ENCODE measurements at places on chromosomes 7 and 10.

DNA sequence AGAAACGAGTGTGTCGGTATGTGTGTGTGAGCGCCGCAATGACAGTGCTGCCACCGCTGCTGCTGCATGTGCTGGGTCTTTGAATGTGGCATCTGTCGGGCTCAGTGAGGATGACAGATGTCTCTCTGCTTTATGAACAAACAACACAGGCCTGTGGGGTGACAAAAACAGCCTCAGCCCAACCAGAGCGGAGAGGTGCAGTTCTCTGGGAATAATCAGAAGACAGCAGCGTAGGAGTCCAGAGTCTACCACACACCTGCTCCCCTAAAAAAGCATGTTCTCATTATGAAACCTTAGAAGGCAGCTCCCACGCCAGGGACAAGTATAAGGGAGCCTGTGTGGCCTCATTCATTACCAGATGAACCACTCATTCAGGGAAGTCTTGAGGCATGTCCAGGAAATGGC is 278.3 kb downstream of the KCNMA1 start:
- DNase-seq = no peak

DNA sequence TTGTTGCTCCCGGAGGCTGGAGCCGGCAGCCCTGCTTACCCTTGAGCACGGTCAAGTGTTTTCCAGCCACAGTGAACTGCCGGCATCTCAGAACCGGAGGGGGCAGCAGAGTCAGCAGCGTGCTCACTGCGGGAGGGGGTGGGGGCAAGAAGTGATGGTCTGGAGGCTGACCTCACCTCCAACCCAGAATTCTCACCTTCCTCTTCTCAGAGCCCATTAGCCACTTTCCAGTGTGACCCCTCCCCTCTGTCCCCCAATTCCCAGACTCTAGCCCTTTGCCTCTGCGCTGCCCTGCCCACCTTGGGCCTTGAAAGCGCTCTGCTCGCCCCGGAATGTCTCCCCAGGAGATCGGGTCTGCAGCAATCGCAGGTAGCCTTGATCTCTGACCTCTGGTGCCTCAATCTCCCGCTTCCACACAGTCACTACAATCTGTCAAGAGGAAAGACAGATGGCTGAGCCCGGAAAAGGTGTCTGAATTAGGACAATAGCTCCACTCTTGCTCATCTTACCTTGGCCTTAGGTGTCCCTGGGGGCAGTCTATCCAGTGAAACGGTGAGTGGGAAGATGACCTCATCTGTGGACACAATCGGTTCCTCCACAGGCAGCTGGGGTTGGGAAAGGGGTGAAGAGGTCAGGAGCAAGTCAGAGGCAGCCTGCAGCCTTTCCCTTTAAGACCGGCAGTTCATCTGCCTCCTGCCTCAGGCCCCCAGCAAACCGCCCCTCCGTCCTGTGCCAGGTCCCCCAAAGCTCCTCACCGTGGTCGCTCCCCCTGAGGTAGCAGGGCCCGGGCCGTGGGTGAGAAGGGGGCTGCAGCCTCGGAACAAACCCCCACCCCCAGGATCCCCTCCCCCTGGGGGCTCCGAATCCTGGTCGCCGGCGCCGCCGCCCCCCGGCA is 942 bp downstream of the TRAPPC14 start:
- no peak for DNase-seq

- DNase-seq = no peak
Observed at GRCh38 chr10:29600067-29600466, 34.7 kb downstream of the SVIL start.

- no peak for DNase-seq
Observed at GRCh38 chr10:122407375-122408125, 33.0 kb downstream of the PLEKHA1 start.

DNA sequence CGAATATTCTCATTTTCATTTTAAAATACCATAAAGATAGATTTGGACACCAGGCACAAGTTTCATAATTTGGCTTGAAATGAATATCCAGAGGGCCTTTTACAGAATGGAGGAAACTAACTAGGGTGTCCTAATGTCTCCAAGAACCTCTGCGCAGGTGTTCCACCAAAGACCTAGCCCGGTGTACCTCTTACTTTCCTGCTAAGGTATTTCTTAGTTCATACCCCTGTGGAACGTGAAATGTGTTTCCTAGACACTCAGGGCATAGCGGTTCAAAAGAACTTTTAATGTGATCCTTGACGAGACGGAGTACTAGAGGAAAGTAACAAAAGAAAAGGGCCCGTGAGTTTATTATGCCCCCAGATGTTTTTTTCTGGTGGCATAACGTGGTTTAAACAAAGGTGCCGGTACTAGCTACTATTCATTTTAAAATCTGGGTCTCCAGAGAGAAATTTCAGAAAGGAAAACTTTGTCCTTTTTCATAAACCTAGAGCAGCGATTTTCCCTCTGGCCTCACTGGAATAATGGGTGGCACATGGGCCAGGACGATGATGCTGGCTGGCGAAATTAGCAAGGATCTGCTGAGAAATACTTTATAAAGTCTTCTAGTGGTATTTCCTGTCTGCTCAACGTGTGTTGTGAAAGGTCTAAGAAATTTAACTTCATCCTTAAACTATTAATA is 1.4 kb downstream of the APBB1IP start:
- DNase-seq = no peak

DNA sequence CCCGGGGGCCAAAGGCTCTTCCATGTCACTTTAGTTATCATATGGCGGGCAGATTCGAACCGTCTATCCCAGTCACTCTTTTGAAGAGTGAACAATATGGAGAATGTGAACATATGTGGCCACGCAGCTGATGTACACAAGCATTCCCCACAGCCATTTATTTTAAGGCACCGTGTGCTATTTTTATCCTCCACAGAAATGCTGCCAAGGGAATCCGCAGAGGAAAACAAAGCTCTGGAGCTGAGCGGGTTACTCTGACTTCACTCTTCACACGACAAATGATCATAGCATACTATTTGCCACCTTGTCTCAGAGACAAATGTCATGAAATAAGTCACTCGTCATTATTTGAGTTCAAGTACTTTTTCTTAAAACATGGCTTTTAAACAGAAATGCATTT is 100.3 kb downstream of the CTBP2 start:
- no peak for DNase-seq

GRCh38 chr7:48421357-48421756 is 250.1 kb downstream of the ABCA13 start:
- no peak for DNase-seq

GRCh38 chr10:89942217-89942616 is 240.8 kb downstream of the KIF20B start:
- no peak for DNase-seq

GRCh38 chr7:157405501-157405900 is 68.7 kb downstream of the DNAJB6 start:
- DNase-seq = no peak

DNA sequence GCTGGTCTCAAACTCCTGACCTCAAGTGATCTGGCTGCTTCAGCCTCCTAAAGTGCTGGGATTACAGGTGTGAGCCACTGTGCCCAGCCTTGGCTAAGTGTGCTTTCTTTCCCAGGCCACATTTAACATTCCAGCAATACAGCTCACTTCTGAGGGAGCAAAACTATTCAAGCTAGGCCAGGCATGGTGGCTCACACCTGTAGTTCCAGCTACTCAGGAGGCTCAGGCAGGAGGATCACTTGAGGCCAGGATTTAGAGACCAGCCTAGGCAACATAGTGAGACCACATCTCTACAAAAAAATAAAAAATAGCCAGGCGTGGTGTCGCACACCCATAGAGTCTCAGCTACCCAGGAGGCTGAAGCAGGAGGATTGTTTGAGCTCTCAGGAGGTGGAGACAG is 23.3 kb upstream of the TPST1 start:
- DNase-seq = no peak

DNA sequence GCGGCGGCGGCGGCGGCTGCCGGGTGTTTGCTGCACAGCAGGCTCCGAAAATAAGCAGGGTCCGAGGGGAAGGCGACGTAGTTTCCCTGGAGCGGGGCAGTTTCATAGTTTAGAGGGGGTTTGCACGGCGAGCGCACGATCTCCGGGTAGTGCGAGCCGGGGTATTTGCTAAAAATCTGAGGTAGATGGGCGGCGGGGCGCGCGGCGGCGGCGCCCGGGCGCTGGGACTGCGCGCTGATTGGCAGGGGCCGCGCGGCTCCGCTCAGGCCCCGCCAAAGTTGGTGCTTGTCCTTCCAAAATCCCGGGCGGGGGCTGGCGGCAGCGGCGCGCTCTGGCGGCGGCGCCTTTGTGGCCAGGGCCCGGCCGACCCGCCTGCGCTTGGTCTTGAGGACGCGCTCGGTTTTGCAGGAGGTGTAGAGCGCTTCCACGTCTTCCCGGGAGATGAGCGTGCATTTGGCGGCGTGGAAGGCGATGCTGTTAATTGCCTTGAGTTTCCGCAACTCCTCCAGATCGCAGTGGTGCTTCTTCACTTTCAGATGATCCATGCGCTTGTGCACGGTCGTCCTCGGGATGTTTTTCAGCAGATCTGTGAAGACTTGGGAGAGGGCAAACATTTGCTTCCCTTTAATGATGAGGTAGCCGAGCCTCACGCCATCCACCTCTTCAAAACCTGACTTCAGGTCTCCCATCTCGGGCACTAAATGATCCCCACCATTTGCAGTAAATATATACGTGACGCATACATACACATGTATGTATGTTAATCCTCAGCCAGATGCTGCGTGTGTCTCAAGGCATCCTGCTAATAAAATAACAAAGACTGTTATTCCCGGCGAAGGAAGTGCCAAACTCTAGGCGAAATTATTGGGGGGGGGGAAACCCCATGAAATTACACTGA is 8.1 kb downstream of the SKIDA1 start:
- DNase-seq = no peak

DNA sequence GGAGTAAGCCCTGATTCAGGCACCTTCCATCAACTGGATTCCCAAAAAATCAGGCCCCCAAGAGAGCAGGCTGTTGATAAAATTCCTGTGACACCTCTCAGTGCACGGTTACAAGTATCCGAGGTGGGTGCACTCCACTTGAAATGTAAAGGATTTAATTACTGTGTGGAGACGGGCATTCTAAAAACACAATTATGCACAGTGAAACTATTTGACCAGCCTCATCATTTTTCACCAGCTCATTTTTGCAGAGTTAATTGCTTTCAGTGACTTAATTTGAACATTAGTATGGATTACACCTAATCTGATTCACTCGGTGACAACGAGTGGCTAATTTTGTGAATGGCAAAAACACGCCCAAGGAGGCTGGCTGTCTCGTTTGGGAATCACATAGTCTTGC is 2.3 kb downstream of the FOXL3 start:
- no peak for DNase-seq

GRCh38 chr10:105253515-105254212 is 612.6 kb downstream of the SORCS3 start:
- no peak for DNase-seq

DNA sequence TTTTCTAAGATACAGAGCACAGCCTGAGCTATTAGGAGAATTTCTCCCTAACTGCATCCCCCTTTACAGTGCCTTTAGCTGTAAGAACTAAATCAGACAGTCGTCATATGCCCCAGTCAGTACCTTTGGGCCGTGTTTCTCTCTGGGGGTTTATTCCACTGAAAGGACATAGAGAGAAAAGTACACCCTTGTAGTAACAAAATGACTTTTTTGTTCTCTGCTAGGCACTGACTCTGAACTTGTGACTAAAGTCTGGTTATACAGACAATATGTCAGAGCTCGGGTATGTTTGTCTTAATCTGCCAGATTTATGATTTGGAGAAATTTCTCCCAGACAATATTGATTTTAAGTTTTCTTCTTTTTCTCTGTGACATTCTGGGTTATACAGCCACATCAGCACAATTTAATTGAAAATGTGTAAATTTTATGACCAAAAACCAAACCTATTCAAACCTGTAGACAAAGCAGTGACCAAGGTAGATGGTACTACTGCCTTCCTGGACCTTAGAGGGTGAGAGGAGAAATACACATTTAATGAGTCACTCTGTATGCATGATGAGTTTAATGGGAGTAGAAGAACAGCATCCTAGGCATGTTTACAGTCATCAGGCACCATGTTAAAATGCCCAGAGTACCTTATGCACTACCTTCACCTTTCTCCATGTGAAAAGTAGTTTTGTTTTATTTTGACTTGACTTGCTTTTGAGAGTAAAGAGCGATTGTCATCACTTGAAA is 156.1 kb upstream of the PLXDC2 start:
- DNase-seq = no peak

DNA sequence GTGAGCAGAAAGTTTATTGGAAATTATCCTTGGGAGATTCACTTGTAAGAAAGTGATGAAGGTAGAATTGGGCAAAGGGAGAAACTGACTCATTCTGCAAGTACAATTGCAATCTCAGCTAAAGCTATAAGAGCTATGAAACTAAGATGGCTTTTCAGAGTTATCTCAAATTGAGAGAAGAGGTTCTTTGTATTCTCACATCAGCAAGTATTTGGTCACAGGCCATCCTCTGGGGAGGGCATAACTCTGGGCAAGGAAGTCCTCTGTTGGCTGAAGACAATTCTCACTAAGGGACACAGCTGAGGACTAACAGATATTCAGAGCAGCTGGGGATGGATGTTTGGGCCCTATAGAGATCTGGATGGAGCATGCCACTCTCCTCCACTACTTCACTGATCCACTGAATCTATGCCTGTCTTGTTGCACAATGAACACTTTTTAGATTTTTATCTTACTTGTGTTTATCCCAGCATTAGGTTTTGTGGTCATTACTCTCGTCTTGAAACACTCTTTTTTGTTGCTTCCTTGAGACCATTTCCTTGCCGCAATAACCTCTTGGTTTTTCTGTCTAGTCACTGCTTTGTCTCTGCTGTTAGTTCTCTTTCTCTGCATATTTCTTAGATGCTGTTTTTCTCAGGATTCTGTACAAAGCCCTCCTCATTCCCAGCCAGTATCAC is 115.1 kb downstream of the GNAI1 start:
- DNase-seq = no peak

DNA sequence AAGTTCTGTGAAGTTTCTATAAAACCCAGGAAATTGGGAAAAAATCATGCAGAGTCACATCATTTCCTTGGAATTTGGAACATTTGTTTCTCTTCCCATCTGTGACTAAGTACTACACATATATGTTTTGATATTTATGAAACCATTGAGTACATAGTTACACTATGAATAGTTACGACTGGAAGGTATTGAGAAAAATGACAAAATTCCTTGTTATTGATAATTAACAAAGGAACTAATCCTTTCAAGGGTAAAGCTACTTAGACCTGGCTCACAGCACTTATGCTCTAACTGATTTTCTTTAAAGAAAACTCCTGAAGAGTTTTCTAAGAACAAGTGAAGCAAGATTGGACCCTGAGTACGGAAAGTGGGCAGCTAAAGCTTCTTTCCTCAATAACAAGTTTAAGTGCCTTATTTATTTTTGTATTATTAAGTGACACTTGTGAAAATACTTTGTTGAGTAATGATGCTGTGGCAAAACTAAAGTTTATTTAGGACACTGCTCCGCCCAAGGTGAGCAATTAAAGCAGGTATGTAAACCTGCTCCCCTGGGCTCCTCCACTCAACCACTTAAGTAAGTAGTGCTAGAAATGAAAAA is 12.0 kb upstream of the GLCCI1 start:
- no peak for DNase-seq

GRCh38 chr10:3748484-3748883 is 36.5 kb downstream of the KLF6 start:
- DNase-seq = no peak

- DNase-seq = no peak
Observed at GRCh38 chr7:26365077-26365900, 73.6 kb downstream of the SNX10 start.

Data from T-helper 22 cell (primary cell).